ENCODE measurements at places on chromosomes 16 and 17. TPM values are rescaled to one million over a fixed set of nuclear protein-coding genes. Genes with fewer than 3 reads are reported as not detected.

GRCh38 chr16:17469011-17469740 is 1.6 kb downstream of the XYLT1 start:
- no peak for DNase-seq
- peaks cover 33% of the 10 kb centered on the region for H3K4me1 ChIP-seq
- peaks cover 33% of the 10 kb centered on the region for H3K27me3 ChIP-seq
- H3K36me3 ChIP-seq = no peaks in the 10 kb centered on the region

DNA sequence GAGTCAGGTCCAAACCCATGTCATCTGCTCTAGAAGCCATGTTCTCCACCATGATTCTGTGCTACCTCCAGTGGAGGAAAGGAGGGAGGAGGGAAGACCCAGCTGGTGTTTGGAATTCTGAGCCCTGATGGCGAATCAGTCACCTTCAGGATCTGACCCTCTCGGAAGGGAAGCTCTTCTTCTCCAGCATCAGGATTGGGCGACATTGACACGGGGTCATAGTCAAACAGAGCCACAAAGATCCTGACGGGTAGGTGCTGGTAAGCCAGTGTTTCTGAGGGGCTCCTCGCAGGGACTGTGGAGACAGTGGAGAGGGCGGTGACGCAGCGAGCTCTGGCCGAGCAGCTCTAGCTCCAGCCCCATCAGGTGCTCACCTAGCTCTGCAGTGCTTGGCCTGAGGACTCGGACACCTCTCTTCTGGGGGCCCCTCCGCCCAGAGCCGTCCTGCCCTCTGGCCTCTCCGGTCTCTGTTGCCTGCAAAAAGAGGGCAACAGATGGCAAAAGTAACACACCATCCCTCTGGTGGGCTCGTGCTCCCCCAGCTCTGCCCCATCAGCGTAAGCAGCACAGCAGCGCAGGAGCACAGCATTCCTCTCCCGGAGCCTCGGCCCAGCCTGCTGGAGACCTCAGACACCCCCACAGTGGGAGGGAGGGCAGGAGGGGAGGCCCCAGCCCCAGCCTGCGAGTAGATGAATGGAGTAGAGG is 21.0 kb downstream of the TSPOAP1 start:
- no peak overlapping the region for H3K27ac ChIP-seq
- H3K4me3 ChIP-seq = no peak overlapping the region
- no peaks in the 10 kb centered on the region for H3K27me3 ChIP-seq
- no peak for DNase-seq

The BHLHA9 gene
- not detected for total RNA-seq

DNA sequence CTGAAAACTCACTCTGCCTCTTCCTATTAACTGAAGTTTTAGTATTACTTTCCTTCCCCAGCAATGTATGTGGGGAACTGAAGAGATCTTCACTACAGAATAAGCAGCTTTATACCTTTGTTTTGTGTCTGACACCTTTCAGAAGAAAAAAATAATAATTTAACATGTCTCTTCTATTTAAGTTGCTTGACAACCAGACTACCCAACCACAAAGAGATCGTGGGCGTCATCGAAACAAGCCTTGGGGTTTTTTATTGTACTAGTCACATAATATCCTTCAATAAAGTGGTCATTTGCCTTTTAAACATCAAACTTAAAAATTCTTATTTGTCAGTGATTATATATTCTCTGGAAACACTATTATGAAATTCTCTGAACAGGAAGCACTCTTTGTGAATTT is 123.7 kb downstream of the CHD9NB start:
- H3K27me3 ChIP-seq = no peaks in the 10 kb centered on the region
- no peak for DNase-seq
- H3K4me1 ChIP-seq = no peaks in the 10 kb centered on the region
- no peak overlapping the region for H3K4me3 ChIP-seq

The CLEC3A gene
- not detected for total RNA-seq

The DRC3 gene
- total RNA-seq = 1.6 TPM
